Smooth muscle cell of the brain vasculature (primary cell): ENCODE measurements at places on chromosomes 6 and 20.

DNA sequence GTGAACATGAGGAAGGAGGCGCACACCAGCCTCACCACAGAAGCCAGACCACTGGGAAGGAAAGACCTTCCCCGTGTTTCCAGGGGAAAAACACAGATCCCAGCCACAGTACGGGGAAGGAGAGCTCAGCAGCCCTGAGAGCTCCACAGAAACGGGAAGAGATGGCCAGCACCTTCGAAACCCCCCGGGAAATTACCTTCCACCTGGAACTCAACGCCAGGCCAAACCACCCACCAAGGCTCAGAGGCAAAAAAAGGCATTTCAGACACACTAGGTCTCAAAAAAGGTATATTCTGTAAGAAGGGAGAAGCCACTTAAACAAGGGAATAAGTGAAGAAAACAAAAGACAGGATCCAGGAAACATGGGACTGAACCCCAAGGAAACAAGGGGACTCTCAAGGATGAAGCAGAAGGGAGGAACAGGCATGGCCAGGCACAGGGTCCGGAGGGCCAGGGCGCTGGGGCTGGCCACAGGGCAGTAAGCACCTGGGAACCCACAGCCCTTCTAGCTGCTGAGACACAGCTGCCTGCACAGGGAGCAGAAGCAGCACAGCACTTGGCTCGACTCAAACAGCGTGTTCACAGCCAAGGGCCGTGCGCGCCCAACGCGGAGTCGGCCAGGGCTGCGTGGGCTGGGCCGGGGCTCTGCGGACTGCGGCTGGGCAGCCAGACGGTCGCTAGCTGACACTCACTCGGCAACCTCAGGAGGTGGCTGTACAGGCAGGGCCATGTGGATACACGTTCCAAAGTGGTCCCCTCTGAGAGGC, 44.6 kb downstream of the TAF4 start:
- DNase-seq, result no peak

- DNase-seq, result no peak
Measured at GRCh38 chr6:159646733-159647132, 46.3 kb downstream of the SOD2 start.

DNA sequence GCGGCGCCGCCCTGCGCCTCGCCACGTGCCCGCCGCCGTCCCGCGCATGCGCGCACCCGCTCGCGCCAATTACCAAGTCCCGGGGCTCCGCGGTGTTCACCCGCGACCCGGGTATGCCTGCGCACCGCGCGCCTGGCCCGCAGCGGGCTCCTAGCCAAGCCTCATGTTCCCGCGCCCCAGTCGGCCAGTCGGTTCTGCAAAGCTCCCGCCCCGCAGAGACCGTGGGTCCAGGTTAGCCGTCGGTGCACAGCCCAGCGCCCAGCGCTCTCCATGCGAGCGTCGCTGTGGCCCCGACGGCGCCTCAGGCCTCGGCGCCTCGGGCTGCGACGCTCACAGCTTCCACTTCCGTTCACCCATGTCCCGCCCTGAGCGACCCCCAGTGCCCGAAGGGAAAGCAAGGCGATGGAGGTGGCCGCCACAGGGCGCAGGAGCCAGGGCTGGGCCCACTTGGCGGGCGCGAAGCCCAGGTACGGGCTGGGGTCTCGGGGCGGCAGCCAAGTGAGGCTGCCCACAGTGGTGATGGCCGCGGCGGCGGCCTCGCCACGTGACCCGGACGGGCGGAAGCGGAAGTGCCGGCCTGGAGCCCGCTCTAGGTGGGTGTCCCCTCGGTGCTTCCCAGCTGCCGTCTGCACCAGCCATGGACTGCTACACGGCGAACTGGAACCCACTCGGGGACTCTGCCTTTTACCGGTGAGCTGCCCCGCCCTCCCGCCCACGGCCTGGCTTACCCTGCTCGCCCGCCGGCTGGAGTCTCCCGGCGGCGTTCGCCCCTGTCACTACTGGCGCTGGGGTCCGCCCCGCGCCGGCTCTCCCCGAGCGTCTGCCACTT, at the start of the genes PCED1A and VPS16:
PCED1A (minus strand) TSS at position 518 of the 829 bp plus-strand sequence. CDS start 743 bp downstream, outside the sequence.
VPS16 (plus strand) TSS at position 608 of the 829 bp plus-strand sequence; CDS start at position 638, 30 bp downstream.
- DNase-seq, result no peak

- no peak for DNase-seq
Measured at GRCh38 chr6:159463119-159463829, 229.8 kb downstream of the SOD2 start.

DNA sequence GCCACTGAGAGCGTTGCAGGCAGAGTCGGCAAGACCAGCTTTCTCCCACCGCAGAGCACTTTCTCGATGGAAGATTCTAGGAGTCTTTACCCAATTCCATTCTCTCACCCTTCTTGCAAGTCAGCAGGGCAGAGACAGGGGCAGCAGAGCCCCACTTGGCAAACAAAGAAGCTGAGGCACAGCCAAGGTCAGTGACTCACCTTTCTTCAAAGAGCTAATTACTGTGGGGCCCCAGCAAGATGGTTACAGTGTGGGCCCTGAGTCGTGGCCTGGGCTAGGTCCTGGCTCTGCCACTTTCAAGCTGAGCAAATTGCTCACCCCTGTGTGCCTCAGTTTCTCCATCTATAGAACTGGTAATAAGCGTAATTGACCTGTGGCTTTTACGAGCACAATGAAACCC, 277.0 kb downstream of the PREX1 start:
- no peak for DNase-seq

DNA sequence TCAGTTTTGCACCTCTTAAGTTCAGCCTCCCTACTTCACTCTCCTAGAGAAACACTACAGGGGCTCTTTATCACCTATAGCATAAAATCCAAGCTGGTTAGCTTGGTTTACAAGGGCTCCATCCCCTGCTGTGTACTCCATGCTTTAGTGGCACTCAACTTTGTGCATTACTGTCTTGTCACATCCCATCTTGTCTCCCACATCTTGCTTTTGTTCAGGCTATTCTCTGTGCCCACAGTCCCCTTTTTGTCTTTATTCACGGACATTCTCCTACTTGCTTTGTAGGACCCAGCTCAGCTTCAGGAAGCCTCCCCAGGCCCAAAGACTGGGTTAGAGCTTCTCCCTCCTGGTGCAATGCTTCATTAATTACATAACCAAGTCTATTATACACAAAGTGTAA, 107.9 kb upstream of the SPACA1 start:
- no peak for DNase-seq

GRCh38 chr20:4454111-4454510, 267.6 kb upstream of the PRND start:
- DNase-seq, result no peak

DNA sequence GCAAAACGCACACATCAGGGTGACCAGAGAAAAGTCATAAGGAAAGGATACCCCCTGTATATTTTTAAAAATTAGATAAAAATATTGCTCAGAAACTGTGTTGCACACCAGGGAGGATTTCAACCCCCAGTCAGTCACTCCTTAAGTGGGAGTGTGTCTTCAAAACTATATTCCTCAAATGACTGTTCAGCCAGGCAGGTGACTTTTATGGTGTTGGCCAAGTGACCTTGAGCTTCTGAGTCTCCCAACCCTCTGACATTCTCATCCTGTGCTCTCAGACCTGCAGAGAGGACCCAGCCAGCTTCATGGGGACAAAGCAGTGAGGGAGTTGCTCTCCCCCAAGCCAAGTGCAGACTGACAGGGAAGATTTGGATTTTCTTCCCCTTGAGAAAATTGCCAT, 311.9 kb upstream of the JARID2 start:
- DNase-seq, result no peak

GRCh38 chr6:138507977-138508675, 8.8 kb upstream of the NHSL1 start:
- DNase-seq, result no peak

GRCh38 chr6:69816569-69816968, 19.8 kb upstream of the LMBRD1 start:
- no peak for DNase-seq

- DNase-seq, result no peak
Measured at GRCh38 chr20:3786126-3786484, 435 bp downstream of the CENPB start.

GRCh38 chr20:35463455-35464300, 8.3 kb downstream of the CEP250 start:
- DNase-seq, result peak; percentile 47

DNA sequence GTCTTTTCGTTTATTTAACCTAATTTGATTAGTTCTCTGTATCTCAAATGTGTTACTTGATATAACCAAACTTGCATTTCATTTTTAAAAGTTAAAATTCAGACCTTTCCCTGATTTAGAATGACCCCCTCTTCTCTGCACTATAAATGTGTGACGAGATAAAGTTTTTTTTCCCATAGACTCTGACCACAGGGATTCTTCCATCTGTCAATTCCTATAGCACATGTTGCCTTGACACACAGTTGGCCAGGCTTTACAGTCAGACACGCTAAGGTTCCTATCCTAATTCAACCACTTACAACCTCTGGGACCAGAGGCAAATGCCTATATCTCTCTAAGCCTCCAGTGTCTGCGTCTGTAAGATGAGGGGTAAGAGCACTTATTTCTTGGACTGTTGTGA, 40.6 kb downstream of the KCNS1 start:
- no peak for DNase-seq

GRCh38 chr20:56755201-56755600, 126.1 kb downstream of the TFAP2C start:
- no peak for DNase-seq

- DNase-seq, result no peak
Measured at GRCh38 chr6:135887069-135887468, 35.6 kb downstream of the PDE7B start.

- no peak for DNase-seq
Measured at GRCh38 chr6:159074120-159074684, 29.4 kb upstream of the TAGAP start.

- no peak for DNase-seq
Measured at GRCh38 chr6:132495604-132496079, 17.3 kb downstream of the STX7 start.

DNA sequence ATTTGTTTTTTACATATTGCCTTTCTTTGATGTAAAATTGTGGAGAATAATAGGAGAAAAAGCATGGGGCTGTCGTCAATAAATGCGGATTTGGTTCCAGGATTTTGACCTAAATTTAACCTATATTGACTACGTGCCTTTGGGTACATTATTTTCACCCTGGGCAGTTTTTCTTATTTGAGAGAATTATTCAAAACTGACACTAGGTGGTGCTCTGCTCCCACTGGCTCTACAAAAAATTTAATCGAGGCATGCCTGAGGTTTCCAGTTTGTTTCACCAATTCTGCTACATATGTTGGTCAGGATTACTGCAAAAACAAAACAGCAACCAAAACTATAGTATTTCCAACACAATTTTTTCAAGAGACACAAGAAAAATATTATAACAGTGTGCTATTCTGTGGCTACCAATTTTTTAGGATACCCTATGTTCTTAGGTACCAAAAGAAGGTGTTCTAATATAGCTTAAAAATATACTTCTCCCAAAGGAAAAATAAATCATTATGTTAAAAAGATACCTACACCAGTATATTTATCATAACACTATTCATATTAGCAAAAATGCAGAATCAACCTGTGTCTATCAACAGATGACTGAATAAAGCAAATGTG, 48.6 kb upstream of the FABP7 start:
- DNase-seq, result no peak
